Suppressor macrophage treated with lipopolysaccharide for 4 hours (primary cell): ENCODE measurements at places on chromosomes 5 and 9.

GRCh38 chr5:113378081-113378480, 56.7 kb downstream of the TSSK1B start:
- peak; percentile 13 for DNase-seq

DNA sequence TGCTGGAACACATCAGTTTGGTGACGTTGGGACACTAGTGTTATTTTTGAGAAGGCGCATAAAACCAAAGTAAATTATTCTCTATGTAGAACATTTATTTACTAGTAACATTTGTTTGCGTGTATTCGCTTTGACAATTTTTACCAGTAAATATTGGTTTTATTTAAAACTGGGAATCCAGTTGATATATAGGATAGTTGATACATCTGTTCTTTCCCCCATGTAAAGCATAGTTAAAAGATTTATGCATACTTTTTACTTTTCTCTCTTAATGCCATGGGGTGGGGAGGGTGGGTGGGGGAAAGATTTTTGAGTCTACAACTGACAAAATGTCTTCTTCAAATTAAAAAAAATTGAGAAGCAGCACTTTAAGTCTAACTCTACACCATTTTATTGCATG, at the start of gene IGIP:
Gene IGIP (plus strand): TSS at position 301 of the 400 bp plus-strand sequence. CDS start 2,540 bp downstream, outside the sequence.
- no peak for DNase-seq

GRCh38 chr5:62190173-62190572, 115.8 kb upstream of the KIF2A start:
- peak; percentile 0 for DNase-seq

DNA sequence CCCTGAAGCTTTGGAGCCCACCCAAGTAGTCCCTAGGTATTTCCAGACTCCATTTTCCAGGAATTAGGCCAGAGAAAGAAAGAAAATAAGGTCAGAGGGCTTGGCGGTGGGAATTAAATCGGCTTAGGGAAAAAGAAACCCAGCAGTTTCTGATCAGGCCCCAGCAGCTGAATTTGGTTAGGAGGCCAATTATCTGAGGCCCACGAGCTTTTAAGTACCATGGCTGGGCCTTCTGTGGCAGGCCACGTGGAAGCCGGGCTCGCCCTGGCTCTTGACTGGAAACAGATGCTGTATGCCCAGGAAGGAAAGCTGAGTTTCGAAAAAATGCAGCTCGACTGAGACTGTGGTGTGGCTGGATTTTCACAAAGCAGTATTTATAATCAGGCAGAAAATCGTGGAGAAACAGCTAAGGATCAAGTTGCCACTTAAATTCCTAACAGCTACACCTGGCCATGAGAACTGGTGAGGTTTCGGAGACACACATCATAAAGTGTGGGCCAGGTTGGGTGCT, 75.1 kb upstream of the PANK3 start:
- no peak for DNase-seq

DNA sequence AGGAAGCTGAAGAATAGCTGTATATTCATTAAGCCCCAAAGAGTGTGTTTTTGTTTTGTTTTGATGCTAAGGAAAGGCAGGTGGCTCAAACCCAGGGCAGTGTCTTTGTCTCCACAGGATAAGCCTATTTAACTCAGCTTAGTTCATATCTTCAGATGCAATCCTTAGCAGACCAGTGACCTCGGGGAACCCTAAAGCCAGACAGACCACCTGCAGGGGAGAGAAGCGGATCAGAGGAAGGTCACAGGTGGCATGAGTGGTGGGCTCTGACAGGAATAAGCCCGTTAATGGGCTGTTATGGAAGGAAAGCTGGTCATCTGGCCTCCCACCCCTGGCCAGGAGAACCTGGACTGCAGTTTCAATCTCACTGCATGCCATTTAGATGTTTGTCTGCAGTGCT, 30.8 kb downstream of the TAS2R1 start:
- DNase-seq, result no peak

- peak; percentile 23 for DNase-seq
These were observed 282.1 kb downstream of the CRB2 start for GRCh38 chr9:123637945-123638634.

GRCh38 chr5:138951986-138952735, 77.0 kb upstream of the LRRTM2 start:
- DNase-seq, result no peak

DNA sequence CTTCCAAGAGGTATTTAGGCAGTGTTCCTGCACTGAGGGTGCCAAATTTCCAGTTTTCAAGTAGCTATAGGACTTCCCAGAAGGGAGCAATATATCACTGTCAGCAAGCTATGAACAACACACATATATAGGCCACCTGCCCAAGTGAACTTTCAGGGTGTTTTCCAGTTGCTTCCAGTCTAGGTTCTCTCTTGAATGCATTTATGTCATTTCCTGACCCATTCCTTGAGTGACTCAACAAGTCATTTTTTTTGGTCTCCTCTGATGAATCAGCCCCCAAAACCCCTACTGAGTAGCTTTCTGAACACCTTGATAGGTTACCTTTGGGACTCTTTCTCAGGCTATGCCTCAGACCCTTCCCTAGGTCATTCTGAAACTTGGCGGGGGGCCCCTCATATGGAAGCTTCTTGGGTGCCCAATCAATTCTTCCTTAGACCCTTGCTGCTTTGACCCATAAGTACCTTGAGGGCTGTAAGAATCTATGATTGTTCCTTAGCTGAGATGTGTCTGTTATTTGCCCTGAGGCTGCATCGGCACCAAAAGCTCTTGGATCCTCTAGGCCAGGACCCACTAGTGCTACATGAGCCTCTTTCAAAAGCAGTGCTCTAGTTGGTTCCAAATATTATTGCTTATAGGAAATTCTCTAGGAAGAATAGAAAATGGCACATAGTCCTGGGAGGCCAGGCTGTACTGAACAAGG, 12.4 kb downstream of the DNAJB5 start:
- no peak for DNase-seq

- DNase-seq, result no peak
These were observed 859 bp upstream of the GRIA1 start for GRCh38 chr5:153489611-153490010.

DNA sequence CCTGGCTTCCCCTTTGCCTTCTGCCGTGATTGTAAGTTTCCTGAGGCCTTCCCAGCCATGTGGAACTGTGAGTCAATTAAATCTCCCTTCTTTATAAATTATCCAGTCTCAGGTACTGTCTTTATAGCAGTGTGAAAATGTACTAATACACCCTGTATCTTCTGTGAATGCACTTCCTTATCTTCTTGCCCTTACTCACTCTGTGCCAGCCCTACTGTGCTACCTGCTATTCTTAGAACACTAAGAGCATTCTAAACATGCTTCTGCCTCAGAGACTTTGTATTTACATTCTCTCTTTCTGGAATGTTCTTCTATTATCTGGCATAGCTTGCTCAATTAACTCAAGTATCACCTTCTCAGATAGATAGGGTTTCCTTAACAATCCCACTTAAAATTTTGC, 164.4 kb upstream of the EDIL3 start:
- no peak for DNase-seq

GRCh38 chr9:13755551-13755950, 476.1 kb upstream of the MPDZ start:
- no peak for DNase-seq

- DNase-seq, result no peak
These were observed 47.0 kb upstream of the F2RL1 start for GRCh38 chr5:76771705-76772405.

GRCh38 chr5:127425037-127425436, 92.4 kb upstream of the PRRC1 start:
- DNase-seq, result no peak

GRCh38 chr5:135591277-135591676, 12.5 kb upstream of the CXCL14 start:
- DNase-seq, result no peak

DNA sequence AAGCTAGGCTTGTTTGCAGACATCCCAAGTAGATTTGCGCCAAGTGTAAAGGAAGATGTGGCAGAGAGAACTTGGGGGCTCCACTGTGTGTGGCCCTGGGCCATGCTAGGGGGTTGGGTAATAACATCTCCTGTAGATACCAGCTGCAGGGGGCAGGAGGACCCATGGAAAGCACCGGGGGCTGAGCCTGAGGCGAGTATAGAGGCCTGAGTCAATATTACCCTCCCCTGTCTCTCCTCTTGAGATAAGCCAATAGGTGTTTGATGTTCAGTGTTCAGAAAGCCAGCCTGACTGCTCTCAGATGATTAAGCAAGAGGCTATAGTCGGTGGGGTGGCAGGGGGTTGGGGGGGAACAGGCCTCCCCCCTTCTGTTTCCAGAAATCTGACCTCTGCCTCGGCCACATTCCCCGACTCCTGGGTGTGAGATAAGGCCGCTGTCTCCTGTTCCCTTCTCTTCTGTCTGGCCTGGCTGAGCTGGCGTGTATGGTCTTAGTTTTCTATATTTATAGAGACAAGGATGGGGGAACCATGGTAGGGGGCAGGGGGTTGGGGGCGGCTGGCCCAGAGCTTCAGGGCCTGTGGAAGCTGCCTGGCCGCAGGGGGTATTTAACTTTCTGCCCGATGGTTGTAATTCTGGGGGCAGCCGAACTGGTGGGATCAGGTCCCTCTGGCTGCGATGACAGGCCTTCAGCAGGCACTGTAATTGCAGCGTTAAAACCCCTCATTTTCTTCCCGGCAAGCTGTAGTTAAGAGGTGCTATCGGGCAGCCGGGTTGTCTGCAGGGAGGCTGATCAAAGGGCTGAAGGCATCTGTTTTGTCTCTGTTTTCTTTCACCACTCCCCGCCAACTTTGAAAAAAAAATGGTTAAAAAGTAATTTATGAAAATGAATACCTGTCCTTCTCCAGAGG, 292.0 kb downstream of the NSG2 start:
- no peak for DNase-seq

DNA sequence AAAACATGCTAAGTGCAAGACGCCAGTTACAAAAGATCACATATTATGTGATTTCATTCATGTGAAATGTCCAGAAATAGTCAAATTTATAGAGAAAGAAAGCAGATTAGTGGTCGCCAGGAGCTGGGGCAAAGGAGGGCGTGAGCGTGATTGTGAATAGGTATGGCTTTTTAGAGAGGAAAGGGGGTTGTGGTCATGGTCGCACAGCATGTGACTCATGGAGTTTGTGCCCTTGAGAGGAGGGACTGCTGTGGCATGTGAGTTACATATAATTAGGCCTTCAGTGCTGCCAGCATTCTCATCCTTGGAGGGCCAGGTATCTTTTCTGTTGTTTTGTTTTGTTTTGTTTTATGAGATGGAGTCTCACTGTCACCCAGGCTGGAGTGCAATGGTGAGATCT, 21.2 kb upstream of the MARCHF6 start:
- DNase-seq, result no peak

DNA sequence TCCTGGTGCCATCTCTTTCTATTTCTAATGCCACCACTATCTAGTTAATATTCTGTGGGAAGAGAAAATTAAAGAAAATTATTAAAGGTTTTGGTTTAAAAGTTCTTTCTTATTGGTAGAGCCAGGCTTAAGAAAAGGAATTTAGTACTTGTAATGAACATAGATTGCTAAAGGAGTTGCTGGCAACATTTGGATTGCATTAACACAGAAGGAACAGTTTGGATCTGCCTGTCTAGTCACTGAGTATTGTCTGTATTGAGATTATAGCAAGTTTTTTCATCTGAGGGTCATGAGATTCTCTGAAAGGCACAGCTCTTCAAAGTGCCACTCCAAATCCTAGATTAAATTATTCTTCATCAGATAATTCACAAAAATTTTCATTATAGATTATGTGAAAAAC, 32.0 kb downstream of the FSD1L start:
- no peak for DNase-seq

DNA sequence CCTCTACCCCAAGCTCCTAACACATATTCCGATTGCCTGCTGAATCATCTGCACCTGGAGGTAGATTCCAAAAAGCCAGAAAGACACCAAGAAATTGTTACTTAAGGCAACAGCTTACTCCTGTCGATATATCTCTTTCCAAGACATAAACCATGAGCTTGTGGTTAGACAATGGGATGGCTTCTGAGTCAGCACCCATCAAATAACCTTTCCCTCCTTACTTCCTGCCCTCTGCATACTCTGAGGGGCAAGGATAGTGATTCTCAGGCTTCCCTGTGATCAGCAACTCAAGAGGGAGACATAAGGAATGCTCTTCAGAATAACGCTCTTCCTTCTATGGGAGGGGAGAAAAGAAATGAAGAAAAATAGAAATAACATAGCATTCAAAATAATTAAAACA, 70.9 kb downstream of the TMEM215 start:
- no peak for DNase-seq

GRCh38 chr5:149756354-149756753, 26.2 kb downstream of the PPARGC1B start:
- no peak for DNase-seq

DNA sequence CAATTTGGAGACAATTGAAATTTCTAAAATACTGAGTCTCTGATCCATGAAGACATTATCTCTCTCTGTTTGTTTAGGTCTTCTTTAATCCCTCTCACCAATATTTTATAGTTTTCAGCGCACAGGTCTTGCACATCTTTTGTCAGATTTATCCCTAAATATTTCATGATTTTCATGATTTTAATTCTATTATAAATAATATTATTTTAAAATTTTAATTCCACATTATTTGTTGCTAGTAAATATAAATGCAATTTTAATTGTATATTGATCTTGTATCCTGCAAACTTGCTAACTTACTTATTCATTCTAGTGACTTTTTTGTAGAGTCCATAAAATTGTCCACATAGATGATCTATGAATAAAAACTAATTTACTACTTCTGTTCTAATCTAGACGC, 112.6 kb upstream of the TNPO1 start:
- no peak for DNase-seq

GRCh38 chr5:218457-219291, 554 bp downstream of the SDHA start:
- peak; percentile 53 for DNase-seq

DNA sequence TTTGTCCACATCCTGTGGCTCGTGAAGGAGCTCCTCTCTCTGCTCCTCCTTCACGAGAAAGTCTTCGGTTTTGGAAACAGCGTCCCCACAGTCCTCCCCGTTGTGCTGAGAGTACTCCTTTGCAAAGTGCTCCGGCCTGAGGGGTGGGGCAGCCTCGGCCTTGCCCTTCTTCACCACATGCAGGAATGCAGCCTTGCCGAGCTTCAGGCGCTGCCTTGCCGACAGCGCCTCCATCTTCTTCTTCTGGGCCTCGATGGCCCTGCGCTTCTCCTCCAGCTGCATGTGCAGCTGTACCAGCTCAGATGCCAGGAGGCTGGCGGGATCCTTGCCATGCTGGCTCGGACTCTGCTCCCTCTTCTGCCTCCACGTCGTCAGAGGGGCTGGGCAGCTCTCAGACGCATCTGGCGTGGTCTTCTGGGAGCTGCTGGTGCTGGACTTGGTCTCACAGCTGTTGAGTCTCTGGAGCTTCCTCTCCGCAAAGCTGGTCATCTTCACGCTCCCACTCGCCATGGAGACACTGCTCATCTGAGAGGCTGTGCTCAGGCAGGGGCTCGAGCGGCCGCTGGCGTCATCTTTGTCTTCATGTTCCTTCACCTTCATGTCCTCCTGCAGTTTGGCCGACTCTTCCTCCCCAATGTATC, 85.5 kb downstream of the CAMSAP1 start:
- no peak for DNase-seq
